ENCODE measurements at places on chromosomes 3 and 15.
A peak's percentile ranks its signal among the peaks of the same experiment; 100 is the strongest.

- no peak for DNase-seq
These were observed 9.0 kb downstream of the APOD start for GRCh38 chr3:195574497-195575304.

DNA sequence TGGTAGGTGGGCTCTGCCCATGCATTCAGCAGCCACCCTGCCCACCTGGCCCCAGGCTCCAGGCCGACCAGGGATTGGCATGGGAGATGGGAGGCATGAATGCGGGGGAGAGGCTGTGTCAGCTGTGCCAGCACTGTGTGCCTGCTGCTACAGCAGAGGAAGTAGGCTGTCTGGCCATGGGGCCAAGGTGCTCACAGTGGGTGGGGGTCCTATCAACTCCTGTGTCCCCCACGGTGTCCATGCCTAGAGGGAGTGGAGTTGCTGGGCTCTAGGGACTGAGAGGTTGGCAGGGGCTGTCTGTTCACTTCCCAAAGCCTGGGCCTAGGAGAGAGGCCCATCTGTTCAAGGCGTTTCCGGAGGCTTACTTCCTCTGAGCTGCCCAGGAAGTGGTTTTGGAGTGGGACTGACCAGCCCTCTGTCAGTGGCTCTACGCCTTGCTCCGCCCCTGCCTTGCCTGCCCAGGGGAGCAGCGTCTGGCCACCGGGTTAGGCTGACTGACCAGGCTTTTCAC, 5.8 kb downstream of the PRKCD start:
- DNase-seq = peak; percentile 93

DNA sequence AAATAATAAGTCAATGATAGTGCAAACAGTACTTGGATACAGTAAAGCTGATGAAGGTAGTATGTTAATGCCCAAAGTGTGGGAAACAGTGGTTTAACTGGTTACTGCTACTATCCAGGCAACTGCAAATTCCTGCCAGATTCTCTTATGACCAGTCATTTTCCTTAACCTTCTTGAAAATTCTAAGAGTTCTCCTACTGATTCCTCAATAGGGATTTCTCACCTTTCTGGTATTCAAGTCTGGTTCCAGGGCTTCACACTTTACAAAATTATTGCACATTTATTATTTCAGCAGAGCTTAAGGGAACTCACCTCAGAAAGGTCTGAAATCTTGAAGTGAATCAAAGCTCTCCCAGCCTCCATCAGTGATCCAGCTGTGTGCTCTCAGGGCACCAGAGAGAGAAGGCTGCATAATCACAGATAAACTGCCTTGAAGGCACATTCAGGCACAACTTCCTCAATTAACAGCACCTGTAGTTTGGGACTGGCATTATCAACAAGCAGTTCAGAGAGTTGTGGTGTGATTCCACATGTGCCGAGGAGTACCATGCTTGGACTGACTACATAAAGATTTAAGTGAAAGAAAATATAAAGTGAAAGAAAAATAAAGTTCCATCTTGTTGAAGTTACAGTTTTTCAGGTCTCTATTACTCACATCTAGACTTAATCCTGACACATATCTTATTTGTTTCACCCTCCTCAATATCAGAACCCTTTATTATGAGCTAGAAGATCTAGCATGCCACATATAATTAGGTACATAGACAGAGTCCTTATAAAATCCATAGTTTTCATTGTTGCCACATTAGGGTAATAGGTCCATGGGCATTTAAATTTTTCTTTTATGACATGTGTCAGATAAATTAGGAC, 59.5 kb upstream of the TIPARP start:
- DNase-seq = no peak

DNA sequence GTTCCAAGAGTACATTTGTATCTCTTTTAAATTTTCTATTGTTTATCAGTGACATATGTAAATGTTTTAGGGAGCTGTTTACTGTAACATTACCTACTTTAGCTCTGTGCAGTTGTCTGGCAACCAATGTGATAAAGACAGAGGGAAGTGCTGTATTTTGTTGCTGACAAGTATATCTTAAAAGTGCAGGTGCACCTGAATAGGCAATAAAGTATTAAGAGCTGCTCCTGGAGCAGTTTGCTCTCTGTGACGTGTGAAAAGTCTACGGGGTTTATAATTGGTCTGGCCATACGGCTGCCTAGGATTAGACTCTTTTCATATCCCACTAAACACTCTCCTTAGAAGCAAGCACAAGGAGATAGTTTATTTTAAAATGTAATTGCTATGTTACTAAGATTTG, 178.3 kb downstream of the IGF1R start:
- DNase-seq = no peak

DNA sequence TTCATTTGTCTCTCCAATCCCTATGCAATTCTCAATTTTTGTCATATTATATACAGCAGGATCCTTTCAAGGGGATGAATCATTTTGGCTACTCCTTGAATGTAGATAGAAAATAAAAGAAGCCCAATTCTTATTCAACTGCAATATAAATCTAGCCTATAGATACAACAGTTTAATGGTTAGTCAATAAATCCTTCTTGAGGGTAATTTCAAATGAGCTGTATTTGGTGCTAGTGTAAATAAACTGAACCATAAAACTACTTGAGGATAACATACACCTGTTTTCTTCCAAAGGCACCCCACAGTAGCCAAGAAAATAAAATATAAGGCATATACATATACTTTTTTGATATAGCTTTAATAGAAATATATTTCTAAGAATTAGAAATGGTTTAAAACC, 830.3 kb downstream of the ROBO1 start:
- DNase-seq = no peak

GRCh38 chr3:169813278-169813677, 574 bp upstream of the LRRC34 start:
- no peak for DNase-seq

- no peak for DNase-seq
These were observed 242.0 kb downstream of the MAGI1 start for GRCh38 chr3:65796676-65797075.

- DNase-seq = peak; percentile 60
These were observed 21.7 kb downstream of the ALS2CL start for GRCh38 chr3:46671541-46672348.

- DNase-seq = no peak
These were observed 211.9 kb upstream of the GOLGA6L4 start for GRCh38 chr15:84023636-84024035.

- DNase-seq = no peak
These were observed 241.6 kb downstream of the GAP43 start for GRCh38 chr3:115864911-115865310.

GRCh38 chr3:74443102-74443501, 171.4 kb downstream of the CNTN3 start:
- DNase-seq = no peak

DNA sequence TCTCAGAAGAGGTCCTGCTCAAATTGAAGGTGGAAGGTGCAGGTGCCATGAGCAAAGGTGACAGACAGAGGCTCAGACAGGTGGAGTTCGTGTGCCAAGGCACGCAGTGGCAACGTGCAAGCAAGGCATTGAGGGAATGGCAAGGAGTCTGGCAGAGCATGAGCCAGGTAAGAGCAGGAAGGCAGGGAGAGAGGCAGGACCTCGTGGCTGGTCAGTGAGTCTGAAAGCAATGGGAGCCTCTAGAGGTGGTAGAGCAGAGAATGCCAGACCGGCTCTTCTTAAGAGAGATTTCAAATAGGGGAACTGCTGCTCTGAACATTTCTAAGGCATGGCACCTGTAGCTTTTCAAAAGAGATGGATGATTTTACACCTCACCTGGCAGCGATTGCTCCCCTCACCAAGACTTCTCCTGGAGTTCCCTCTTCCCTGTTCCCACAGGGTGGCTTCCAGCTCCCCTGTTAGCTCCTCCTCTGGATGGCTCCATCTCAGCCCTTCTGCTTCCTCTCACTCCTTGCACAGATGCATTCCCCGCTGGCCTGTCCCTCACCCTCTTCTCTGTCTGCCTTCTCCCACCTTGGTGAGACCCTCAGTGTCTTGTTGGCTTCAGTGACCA, 2.7 kb downstream of the MYO5C start:
- peak; percentile 68 for DNase-seq

GRCh38 chr15:70428211-70428822, 330.6 kb upstream of the TLE3 start:
- no peak for DNase-seq

GRCh38 chr3:141994856-141995255, 118.4 kb downstream of the ATP1B3 start:
- DNase-seq = no peak

DNA sequence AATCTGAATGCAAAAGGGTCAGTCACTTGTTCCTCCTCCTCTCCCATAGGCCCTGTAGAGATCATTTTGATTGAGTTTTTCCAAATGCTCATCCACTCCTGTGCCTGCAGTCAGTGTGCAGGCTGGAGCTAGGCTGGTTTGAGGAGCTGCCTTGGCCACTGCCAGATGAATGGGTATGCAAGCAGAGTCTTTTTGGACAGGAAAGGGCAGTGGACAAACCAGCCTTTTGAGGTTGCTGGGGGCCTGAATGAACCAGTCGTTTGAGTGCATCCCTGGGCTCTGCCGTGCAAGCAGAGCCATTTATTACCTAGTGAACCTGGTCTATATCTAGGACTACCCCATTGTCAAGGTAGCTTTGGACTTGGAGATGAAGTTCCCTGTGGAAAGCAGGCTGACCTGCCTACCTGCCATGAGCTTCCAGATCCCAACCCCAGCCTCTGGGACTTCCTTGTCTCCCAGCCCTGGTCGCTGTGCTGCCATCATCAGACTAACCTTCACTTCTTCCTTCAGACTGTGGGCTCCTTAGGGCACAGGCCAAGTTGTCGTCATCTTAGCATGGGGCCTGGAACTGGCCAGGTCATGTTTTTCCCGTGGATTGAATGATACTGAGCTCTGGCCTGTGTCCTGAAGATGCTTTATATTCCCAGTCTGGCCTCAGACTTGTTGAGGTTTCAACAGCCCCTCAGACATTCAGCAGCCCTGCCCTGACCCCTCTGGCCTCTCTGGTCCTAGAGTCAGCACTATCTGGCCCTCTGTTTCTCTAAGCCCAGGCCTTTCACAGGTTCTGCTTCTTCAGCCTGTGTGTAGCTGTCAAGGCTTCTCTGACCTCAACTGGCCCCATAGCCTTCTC, 55.5 kb upstream of the PRR23C start:
- no peak for DNase-seq
